Kidney glomerular epithelial cell (primary cell): ENCODE measurements at places on chromosomes 11 and 22.

- peak; percentile 17 for DNase-seq
These were observed 186.8 kb downstream of the SOX6 start for GRCh38 chr11:16169541-16169940.

DNA sequence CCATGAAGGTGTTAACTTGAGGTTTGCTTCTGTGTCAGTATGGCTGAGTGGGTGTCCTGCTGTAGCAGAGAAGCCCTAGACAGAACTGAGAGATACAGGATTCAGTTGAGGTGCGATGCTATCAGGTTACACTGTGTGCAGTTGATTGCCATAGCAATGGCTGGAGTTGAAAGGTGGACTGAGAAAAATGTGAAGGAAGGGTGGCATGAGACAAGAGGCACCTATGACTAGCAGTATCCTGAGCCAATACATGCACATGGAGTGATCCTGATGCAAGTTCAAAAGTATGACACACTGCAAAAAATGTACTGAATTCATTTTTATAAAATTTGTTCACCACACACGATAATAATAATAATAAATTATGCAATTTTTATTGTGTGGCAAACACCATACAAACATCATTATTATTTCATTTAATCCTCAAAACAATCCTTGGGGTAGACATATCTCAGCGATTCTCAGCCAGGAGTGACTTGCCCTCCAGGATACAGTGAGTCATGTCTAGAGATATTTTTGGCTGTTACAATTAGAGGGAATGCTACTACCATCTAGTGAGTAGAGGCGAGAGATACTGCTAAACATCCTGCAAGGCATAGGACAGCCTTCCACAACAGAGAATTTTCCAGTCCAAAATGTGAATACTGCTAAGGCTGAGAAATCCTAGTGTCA, 3.9 kb upstream of the PIWIL4 start:
- peak; percentile 68 for DNase-seq

- DNase-seq: no peak
These were observed 98.3 kb upstream of the ZC3H12C start for GRCh38 chr11:109994907-109995306.

DNA sequence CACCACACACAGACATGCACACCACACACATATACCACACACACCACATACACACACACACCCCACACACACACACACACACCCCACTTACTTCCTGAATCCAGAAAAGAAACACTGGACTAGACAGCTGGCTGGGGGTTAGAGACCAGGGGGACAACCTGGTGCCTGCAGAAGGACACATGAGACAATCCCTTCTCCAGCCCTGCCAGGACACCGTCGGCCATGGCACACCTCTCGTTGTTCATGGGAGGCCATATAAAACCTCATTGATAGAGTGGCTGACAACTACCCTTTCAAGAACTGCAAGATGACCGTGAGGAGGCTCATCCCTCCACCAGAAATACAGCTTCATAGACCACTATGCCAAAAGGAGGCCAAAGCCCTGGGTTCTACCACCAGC, 54.3 kb downstream of the IGSF9B start:
- no peak for DNase-seq
